Panc1 (cell line): ENCODE measurements at places on chromosomes 11 and 22. TPM values are rescaled to one million over a fixed set of nuclear protein-coding genes. Genes with fewer than 3 reads are reported as not detected.

The CHRM1 gene
- not detected for total RNA-seq

The SORL1 gene
- total RNA-seq: 36.3 TPM

The KRTAP5-11 gene
- not detected for total RNA-seq

The DDI1 gene
- not detected for total RNA-seq

The APOL5 gene
- not detected for total RNA-seq

The OR4A15 gene
- not detected for total RNA-seq

The OR8G5 gene
- not detected for total RNA-seq

The RFPL2 gene
- total RNA-seq: not detected
